Heart right ventricle (tissue), 16 donors: ENCODE measurements at places on chromosomes 1 and 21.

DNA sequence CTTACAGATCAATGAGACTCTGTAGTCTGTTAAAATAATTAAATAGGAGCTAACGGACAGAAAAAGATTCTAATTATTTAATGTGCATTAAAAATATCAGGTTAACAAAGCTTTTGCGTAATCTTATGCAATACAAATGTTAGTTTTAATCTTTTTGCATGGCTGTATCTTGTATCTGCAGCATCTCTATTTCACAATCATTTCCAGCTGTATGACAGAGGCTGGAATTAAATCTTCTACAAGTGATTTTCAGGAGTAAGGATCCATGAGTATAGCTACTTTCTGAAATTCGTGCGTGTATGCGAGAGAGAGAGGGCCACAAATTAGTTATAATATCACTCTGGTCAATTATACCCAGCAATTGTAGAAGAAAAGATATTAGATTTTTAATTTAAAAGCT, 1446.8 kb downstream of the NCAM2 start:
- H3K4me1 ChIP-seq = no peaks in the 10 kb centered on the region
- H3K36me3 ChIP-seq = no peaks in the 10 kb centered on the region
- no peaks in the 10 kb centered on the region for H3K27me3 ChIP-seq
- H3K27ac ChIP-seq = no peak overlapping the region
- H3K4me3 ChIP-seq = no peak overlapping the region

- H3K4me3 ChIP-seq = no peak overlapping the region
- H3K27ac ChIP-seq = no peak overlapping the region
- H3K27me3 ChIP-seq = no peaks in the 10 kb centered on the region
- peaks cover 7% of the 10 kb centered on the region for H3K4me1 ChIP-seq
Observed at GRCh38 chr1:212186427-212187207, 98.6 kb upstream of the PPP2R5A start.

DNA sequence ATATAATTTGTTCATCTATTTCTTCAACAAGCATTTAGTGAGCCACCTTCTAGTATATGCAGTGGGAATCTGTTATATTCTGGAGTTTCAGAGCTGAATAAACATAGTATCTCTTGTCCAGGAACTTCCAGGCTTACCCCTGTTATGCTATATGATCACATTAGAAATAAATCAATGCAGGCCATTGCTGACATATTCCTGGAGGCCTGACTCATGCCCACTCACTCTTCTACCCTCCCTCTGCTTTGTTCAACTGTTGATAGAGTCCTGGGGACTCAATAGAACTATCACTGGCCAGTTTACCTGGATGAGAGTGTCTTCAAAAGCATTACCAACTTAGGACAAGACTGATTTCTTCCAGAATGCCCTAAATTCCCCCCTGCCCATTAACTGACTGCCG, 29.3 kb upstream of the SRSF10 start:
- DNase-seq = no peak
- H3K27ac ChIP-seq = no peak overlapping the region
- no peaks in the 10 kb centered on the region for H3K36me3 ChIP-seq

DNA sequence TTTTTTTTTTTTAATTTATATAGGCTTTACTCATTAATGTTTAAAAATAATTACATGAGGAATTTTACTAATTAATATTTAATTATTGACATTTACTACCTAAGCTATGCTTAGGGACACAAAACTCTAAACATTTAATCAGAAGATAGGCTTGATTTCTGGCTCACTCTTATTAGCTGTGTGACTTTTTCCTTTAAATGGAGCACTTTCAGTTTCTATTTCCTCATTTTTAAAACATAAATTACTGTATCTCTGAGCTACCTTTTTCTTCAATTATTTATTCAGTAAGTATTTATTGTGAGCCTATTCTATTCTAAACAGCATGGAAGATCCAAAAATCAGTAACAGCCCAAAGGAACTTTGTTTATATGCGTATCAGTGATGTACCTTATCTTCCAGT, 40.5 kb downstream of the MAP3K7CL start:
- H3K27ac ChIP-seq = no peak overlapping the region
- no peak overlapping the region for H3K4me3 ChIP-seq
- H3K27me3 ChIP-seq = no peaks in the 10 kb centered on the region
- no peak for DNase-seq

DNA sequence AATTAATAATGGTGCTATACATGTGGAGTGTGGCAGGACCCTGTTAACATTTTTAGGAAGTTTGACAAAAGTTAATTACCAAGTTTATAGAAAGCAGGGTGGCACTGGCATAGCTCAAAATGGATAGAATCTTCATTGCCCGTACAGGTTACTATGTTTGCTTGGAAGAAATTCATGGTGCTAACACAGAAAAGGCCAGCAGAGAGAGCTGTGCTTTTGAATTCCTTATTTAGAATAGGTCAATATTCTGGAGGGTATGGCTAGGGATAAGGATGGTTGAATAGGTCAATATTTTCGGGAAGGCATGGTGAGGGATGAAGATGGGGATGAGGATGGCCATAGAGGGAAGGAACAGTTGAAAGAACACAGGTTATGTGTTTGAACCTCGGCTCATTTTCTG, 345.1 kb downstream of the LMO4 start:
- no peak overlapping the region for H3K27ac ChIP-seq
- H3K27me3 ChIP-seq = no peaks in the 10 kb centered on the region
- no peaks in the 10 kb centered on the region for H3K36me3 ChIP-seq
- H3K4me1 ChIP-seq = no peaks in the 10 kb centered on the region
- no peak overlapping the region for H3K4me3 ChIP-seq

DNA sequence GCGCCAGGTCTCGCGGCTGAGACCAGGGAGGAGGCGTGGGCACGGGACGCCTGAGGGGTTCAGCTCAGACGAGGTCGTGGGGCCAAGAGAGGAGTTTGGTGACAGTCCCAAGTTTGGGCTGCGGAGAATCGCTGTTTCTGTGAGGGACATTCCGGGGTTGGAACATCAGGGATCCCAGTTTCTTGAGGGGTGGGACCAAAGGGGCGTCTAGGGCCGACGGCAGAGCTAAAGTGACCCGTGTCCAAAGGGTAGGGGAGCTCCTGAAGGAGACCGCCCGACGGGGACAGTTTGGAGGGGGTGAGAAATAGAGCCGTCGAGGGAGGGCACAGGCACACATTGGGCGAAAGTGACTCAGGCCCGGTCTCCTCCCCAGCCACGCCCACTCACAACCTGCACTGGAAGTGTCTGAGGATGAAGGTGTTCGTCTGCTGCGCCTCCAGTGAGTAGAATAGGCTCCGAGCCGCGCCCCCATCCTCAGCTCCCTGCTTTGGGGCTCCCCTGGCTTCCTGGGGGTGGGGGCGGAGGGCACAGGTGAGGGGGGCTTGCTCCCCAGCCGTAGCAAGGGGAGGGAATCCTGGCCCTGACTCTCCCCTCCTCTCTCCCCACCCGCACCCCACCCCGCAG, 7.0 kb downstream of the EFNA3 start:
- H3K27ac ChIP-seq = peak overlapping the region; percentile 91
- no peaks in the 10 kb centered on the region for H3K36me3 ChIP-seq
- peak; percentile 65 for DNase-seq
- peaks cover 42% of the 10 kb centered on the region for H3K4me1 ChIP-seq

- H3K27ac ChIP-seq = no peak overlapping the region
- no peaks in the 10 kb centered on the region for H3K36me3 ChIP-seq
- no peaks in the 10 kb centered on the region for H3K4me1 ChIP-seq
- DNase-seq = no peak
- no peak overlapping the region for H3K4me3 ChIP-seq
- peaks cover 43% of the 10 kb centered on the region for H3K27me3 ChIP-seq
Observed at GRCh38 chr1:161483361-161483760, 21.9 kb upstream of the FCGR2A start.

DNA sequence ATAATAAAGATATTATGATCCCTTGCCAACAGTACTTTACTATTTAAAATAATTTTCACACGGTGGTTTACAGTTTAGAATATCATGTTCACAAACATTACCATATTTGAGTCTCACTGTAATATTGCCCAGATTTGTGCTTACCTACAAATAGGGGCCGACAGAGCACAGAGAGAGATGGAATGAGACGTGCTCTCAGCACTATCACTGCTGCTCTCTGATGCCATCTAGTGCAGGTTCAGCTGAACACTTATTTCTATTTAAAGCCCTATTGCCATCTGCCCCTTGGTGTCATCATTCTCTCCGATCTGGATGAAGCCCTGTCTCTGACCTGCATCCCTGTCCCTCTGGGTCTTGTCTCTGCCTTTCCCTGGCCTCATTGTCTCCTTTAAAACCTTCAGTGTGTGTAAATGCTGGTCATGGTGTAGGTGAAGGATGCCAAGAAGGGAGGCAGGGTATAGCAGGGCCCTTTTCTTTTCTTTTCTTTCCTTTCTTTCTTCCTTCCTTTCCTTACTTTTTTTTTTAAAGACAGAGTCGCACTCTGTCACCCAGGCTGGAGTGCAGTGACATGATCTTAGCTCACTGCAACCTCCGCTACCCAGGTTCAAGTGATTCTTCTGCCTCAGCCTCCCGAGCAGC, 6.9 kb upstream of the GPATCH4 start:
- DNase-seq = peak; percentile 70
- H3K27me3 ChIP-seq = no peaks in the 10 kb centered on the region
- H3K36me3 ChIP-seq = no peaks in the 10 kb centered on the region
- no peak overlapping the region for H3K4me3 ChIP-seq
- no peak overlapping the region for H3K27ac ChIP-seq
- H3K4me1 ChIP-seq = peaks cover 7% of the 10 kb centered on the region

DNA sequence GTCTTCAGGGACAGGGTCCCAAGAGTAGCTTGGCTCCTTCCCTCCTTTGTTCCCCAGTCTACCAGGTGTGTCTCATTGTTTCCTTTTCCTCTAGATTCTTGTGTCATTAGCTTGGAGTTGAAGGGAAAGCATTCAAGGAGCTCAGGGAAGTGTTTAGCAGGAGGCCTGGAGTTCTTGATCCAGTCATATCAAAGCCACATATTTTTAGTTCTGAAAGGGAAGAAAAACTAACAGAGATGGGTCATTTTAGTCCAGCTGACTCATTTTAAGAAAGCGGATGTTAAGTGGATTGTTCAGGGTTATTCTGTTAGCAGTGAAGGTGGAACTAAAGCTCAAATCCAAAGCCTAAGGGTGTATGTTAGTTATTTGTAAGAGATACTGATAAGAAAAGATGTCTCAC, 721 bp downstream of the C1orf54 start:
- H3K4me1 ChIP-seq = peaks cover 4% of the 10 kb centered on the region
- peak overlapping the region; percentile 52 for H3K4me3 ChIP-seq
- no peaks in the 10 kb centered on the region for H3K36me3 ChIP-seq

DNA sequence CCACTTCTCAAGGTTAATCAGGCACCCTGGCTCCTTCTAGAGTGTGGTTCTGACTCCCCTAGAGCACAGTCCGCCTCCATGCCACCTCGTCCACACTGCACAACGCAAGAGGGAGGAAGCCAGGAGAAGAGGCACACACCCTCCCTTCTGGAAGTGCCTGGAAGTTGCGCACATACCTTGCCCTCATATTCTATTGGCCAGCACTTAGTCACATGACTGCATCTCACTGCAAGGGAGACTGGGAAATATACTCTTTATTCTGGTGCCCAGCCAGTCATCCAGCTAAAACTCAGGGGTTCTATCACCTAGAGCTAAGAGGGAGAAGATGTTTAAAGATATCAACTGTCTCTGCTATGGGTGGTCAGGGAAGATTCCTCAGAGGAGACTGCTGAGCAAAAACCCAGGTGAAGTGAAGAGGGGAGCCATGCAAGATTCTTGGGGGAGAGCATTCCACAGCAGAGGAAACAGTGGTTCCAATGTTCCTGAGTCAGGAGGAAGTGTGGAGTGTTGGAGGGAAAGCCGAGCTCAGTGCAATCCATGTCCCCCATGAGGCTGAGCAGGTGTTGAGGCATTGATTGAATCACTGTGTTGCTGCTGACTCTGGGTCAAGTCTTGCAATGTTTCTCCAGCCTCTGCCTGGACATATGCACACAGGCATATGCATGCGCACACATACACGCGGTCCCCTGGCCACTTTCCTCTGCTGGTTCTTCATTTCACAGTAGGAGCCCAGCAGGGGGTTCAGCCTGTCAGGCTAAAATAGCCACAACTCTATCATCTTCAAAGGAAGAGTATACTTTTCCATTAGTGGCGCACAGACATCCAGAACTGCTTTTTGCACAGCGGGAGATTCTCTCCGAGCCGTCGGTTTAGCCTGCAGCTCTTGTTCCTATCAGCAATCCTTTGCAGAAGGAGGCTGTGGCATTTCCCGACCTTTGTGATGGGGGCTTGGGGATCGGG, 22.3 kb upstream of the KLHDC7A start:
- peaks cover 55% of the 10 kb centered on the region for H3K27me3 ChIP-seq
- DNase-seq = no peak
- H3K27ac ChIP-seq = no peak overlapping the region
- H3K4me1 ChIP-seq = no peaks in the 10 kb centered on the region

GRCh38 chr1:151988405-151988923, 5.2 kb downstream of the S100A10 start:
- no peak overlapping the region for H3K4me3 ChIP-seq
- H3K4me1 ChIP-seq = peaks cover 21% of the 10 kb centered on the region
- DNase-seq = no peak
- H3K36me3 ChIP-seq = no peaks in the 10 kb centered on the region

DNA sequence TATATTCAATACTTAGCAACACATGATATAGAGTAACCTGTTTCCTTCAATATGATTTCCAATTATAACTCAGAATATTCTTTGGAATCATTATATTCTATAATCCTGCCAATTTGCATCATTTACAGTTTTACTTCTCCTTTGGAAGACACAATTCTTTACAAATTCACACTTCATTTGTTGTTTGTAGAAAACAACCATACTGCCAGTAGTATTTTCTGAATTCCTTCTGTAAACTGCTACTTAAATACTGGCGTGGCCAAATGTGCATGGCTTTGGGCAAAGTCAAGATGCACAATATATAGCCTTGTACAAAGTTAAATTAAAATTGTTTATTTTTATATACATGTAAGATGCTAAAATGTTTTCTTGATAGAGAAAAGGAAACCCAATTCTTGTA, 687.1 kb upstream of the NEGR1 start:
- H3K4me3 ChIP-seq = no peak overlapping the region
- no peak for DNase-seq
- H3K36me3 ChIP-seq = no peaks in the 10 kb centered on the region
- no peaks in the 10 kb centered on the region for H3K4me1 ChIP-seq

GRCh38 chr1:31804098-31804497, 11.7 kb downstream of the SPOCD1 start:
- peaks cover 6% of the 10 kb centered on the region for H3K27me3 ChIP-seq
- DNase-seq = no peak
- no peak overlapping the region for H3K4me3 ChIP-seq
- H3K27ac ChIP-seq = no peak overlapping the region
- no peaks in the 10 kb centered on the region for H3K36me3 ChIP-seq

DNA sequence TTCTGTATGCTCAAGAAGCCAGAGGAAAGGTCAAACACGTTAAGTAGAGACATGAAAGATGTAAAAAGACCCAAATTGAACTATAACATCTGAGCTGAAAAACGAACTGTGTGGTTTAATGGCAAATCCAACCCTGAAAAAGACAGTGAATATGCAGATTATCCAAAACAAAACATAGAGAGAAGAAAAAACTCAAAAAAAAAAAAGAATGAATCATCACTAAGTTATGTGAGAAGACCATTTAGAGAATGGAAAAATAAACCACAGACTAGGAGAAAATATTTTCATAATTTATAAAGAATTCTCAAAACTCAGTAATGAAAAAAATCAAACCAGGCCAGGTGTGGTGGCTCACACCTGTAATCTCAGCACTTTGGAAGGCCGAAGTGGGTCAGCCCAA, 253.3 kb downstream of the PLPP3 start:
- no peaks in the 10 kb centered on the region for H3K36me3 ChIP-seq
- H3K27me3 ChIP-seq = no peaks in the 10 kb centered on the region
